SW 1271 (cell line): ENCODE measurements at places on chromosomes 5 and 9.

DNA sequence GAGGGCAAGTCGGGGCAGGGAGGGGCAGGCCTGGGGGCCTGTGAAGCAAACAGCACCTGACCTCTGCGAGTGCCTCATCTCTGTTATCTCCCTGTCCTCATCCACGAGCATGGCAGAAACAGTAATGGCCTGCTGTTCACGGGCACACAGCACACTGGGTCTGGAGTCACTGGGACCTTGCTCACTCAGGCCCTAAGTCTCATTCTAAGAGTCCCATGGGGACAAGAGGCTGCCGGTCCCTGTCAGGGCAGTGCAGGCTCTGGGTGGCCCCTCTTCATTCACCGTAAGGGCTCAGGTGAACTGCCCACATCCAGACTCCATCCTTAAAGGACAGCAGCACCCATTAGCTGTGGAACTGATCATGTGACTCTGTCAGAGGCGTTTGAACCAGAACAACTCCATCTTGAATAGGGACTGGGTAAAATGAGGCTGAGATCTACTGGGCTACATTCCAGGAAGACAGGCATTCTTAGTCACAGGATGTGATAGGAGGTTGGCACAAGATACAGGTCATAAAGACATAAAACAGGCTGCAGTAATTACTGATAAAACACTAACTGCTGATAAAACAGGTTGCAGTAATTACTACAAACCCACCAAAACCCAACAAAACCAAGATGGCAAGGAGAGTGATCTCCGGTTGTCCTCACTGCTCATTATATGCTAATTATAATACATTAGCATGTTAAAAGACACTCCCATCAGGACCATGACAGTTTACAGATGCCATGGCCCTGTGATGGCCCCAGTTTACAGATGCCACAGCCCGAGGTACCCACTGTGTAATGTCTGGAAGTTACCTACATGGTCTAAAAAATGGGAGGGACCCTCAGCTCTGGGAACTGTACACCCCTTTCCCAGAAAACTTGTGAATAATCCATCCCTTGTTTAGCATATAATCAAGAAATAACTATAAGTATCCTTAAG, 28.7 kb downstream of the BICD2 start:
- no peak for DNase-seq

DNA sequence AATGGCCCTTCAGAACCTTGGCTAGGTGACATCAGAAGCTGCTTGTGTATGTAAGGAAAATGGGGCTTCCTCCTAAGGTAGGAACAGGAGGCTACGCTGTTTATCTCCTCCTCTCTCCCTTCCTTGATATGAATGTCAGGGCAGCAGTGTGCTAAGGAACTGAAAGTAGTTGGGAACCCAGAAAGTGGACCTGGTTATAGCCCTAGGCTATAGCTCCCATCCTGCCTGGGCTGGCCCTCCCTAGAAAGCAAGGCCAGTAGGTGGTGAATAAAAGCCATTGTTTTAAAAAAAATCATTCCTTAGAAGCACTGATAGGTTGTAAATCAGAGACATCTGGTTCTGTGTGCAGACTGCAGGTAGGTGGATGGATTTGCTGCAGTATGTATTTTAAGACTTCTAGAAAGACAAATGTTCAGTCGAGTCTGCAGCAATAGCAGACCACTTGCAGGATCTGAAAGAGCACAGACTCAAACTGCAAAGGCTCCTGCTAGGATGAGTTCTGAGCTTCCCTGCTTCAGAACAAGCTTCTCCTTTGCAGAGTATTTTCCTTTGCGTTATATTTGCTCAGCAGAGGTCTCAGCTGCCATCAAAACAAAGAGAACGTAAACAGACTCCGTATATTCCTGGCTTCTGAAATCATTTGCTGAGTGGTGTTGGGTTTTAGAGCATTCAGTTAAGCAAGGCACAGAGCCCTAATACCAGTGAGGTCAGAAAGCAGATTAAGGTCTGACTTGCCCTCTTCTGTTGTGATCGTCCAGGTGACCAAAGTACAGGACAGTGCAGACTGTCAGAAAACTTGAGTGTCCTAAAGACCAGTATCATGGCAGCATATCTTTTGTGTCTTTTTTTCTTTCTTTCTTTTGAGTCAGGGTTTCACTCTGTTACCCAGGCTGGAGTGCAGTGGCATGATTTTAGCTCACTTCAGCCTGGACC, 20.1 kb upstream of the CFAP157 start:
- no peak for DNase-seq

DNA sequence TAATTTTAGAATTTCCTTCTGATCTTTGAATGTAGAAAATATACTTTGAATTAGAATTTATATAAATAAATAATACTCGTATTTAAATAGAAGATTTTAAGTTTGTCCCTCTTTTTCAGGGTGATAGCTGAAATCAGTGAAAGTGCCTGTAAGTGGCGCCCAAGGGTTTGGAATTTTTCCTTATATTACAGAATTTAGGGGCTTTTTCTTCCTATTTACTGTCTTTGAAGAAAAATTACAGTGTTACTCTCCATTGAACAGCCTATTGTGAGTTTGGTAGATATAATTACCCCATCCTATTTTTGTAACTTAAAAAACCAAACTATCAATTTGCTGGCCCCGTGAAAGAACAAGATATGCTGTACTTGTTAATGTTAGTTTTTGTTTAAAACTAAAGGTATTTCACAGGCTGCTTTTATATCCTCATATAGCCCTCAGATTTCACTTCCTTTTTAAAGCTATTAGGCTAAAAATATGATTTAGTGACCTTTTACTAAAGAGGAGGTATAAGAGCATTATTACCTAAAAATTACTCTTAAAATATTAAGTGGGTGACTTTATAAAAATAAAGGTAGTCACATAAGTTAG, 3.2 kb downstream of the MAP3K1 start:
- DNase-seq = peak; percentile 32

- peak; percentile 19 for DNase-seq
Measured at GRCh38 chr5:107449369-107449768, 221.4 kb downstream of the EFNA5 start.

- DNase-seq = no peak
Measured at GRCh38 chr5:164059471-164059870, 554.1 kb downstream of the MAT2B start.
